ENCODE measurements at places on chromosomes 7 and 10.

GRCh38 chr10:13589316-13589715 is 2.6 kb downstream of the PRPF18 start:
- DNase-seq: no peak

DNA sequence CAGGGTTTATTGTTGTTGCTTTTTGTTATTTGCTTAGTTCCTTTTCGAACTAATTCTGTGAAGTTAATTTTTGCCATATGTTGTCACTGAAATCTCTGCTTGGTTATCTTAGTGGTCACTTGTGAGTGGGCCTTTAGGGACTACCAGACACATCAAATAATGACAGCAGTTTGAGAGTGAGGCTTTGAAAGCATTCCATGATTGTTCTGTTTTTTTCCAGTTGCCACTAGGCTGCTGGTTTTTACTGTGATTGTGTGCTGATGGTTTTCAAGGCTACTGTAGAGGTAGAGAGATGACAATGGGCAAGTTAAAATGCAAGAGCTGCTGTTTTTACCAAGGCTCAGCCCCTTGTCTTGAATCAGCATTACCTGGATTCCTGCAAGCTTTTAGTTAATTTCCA is 20.0 kb downstream of the SEPTIN7 start:
- no peak for DNase-seq

GRCh38 chr10:114043532-114044246 is at the start of gene ADRB1:
ADRB1 (plus strand) TSS chr10:114043866; CDS start chr10:114044133, 267 bp downstream.
- DNase-seq: no peak

GRCh38 chr10:77012812-77013500 is 624.7 kb downstream of the KCNMA1 start:
- no peak for DNase-seq

GRCh38 chr7:110061387-110061786 is 1029.5 kb upstream of the LRRN3 start:
- DNase-seq: no peak

DNA sequence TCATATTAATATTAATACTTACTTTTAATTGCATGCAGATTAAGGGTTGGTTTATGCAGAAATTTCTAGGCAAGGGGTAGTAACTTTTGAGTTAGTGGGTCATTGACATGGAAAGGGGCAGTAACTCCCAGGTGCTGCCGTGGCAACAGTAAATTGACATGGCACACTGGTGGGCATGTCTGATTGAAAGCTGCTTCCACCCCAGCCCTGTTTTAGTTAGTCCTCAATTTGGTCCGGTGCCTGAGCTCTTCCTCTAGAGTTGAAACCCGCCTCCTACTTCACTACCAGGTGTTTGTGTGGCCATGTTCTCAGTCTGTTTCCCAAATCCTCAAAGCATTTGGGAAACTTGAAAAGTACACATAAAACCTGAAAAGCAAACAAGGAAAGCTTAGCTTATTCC is 18.4 kb downstream of the CUZD1 start:
- no peak for DNase-seq

- DNase-seq: no peak
Measured at GRCh38 chr7:99005776-99006175, 127.4 kb downstream of the TRRAP start.

DNA sequence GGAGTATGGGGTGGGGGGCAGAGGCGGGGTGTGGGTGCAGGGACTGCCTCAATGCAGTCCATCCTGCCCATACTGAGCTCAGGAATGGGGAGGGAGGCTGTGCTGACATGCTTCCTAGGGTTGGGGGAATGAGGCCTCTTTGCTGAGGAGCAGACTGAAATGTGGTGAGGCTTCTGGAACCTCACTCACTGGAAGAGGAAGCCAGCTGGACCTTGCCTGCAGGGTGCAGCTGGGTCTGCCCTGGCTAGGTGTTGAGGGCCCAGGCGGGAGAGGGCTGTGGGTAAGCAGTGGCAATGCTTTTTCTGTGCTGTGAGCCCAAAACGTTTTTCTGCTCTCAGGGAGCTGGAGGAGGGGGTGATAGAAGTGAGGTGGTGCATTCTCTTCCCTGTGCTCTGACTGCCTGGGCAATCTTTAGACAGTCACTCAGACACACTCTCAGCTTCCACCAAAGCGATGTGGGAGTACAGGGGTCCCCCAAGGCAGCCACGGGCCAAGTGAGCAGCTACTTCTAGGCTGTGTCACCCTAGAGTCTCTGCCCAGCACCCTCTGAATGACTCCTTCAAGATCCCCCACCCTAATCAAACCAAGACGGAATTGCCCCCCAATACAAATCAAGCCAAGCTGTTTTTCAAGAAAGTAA is 41.1 kb upstream of the BMPR1A start:
- DNase-seq: no peak

GRCh38 chr7:88576720-88577119 is 182.8 kb upstream of the ZNF804B start:
- DNase-seq: no peak

GRCh38 chr7:102992938-102993717 is 80.3 kb downstream of the LRRC17 start:
- peak; percentile 98 for DNase-seq

DNA sequence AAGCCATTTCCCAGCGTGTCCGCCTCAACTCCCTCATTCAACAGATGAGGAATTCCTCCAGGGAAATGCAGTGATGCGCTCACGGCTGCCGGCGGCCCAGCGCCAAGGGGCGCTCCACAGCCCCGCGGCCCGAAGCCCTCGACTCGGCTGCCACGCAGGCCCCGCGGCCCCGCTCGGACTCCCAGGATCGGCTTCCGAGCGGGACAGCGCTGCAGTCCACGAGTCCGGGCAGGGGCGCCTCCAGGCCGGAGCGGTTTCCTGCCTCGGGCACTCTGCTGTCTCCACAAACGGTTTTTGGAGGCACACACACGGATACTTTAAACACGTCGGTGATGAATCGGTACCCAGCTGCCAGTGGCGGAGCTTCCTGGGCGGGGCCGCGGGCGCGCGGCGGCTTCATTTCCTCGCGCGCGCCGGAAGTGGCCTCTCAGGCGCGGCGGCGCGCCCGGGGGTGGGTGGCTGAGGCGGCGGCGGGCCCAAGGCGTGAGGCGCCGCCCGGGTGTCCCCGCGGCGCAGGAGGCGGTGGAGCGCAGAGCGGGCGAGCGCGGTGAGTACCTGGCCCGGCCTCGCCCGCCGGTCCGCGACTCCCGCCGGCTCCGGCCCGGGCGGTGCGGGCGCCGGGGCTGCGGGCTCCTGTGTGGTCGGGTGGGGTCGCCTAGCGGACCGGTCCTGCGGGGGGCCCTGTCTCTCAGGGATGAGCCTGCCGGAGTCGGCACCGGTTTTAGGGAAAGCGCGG is at the start of gene CSGALNACT2:
CSGALNACT2 (plus strand) TSS at position 425 of the 736 bp plus-strand sequence. CDS start 16,705 bp downstream, outside the sequence.
- DNase-seq: no peak

GRCh38 chr7:72503644-72504043 is 91.5 kb upstream of the CALN1 start:
- no peak for DNase-seq

DNA sequence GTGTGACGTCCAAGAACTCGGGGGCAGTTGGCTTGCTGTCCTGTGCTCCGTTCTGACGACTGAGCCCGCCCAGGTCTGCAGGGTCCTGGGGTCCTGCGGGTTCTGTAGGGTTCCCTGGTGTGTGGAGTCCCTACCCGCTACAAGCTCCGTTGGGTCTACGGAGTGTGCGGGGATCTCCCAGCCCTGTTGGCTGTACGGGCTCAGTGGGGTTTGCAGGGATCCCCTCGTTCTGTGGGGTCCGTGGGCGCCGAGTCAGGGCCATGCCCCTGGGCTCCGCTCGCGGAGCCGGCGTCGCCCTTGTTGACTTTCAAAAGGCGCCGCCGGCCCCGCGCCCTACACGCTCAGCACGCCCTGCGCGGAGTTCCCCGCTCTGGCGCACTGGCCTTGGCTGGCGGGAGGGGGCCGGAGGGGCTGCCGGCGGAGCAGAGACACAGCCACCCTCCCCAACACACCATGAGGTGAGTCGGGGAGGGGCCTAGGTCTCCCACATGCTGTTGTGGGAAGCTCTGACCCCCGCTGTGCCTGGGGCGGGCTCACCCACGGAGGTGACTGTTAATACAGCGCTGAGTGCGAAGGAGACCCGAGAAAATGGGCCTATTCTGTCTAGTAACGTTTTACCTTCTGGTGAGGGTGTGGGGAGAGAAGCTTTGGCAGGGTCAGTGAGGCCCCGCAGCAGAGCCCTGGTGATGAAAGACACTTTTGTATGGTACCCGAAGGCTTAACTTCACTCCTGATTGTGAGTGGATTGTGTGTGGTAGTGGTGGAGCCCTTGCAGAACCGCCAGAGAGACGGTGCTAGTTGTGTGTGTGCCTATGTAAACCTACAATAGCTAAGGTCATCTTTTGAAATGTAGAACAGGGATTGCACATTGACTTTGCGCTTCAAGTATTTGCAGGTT is 8.1 kb downstream of the TASOR2 start:
- no peak for DNase-seq
